ENCODE measurements at places on chromosomes 11 and 22.

- DNase-seq = no peak
Observed at GRCh38 chr11:12098601-12099000, 11.8 kb upstream of the MICAL2 start.

- DNase-seq = no peak
Observed at GRCh38 chr22:17098379-17098819, 13.6 kb downstream of the IL17RA start.

GRCh38 chr11:35594680-35595079 is 23.6 kb upstream of the FJX1 start:
- DNase-seq = no peak

DNA sequence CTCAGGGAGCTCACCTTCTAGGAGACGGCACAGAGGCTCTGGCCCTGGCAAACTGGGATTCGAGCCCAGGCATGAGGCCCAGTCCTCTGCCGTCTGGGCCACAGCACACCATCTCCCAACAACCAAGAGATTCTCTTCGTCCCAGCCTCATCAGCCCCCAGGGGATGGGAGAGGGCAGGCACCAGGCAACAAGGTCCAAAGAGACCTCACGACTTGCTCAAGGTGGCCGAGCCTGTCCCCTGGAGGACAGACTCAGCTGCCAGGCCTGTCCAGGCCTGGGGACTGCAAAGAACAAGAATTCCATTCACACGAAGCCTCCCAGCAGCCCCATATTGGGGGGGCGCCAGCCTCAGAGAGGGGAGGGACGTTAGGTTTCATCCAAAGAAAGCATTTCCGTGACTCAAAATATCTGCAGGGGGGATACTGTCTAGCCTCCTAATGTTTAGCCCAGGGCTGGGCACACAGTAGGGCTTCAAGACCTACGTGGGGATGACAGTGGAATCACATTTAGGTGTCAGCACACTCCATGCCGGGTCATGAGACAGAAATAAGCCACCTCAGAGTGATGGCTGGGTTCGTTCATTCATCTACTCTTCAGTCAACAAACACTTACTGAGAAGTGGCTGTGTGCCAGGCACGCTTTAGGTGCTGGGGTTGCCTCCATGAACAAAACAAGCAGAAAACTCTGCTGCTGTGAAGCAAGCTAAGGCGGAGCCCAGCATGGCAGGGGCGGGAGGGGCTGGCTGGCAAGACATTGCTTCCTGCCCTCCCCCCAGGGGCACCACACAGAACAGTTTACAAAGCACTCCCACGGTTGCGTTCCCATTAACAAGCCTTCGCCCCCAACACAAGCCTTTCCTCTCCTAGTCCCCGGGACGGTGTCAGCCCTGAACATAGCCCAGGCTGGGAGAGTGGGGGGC is 1.2 kb downstream of the CARNS1 start:
- DNase-seq = no peak

- no peak for DNase-seq
Observed at GRCh38 chr11:91261513-91261912, 963.1 kb upstream of the FAT3 start.

GRCh38 chr22:31650391-31650790 is 11.6 kb downstream of the PISD start:
- DNase-seq = no peak
